ENCODE measurements at places on chromosomes 2 and 18. TPM values are rescaled to one million over a fixed set of nuclear protein-coding genes. Genes with fewer than 3 reads are reported as not detected.

NCKAP5 gene
- 1.1 TPM for total RNA-seq

ESPNL gene
- total RNA-seq: 0.60 TPM

IL1F10 gene
- total RNA-seq: not detected

ALKAL2 gene
- not detected for total RNA-seq

CHRNG gene
- not detected for total RNA-seq

SKA1 gene
- 0.95 TPM for total RNA-seq

SPATA3 gene
- total RNA-seq: not detected

LAMA3 gene
- 4.9 TPM for total RNA-seq

HJURP gene
- total RNA-seq: 0.26 TPM

SGPP2 gene
- total RNA-seq: under 0.01 TPM

FAM136A gene
- 21.3 TPM for total RNA-seq

DQX1 gene
- total RNA-seq: 0.16 TPM

CERKL gene
- 0.09 TPM for total RNA-seq

KCMF1 gene
- 45.6 TPM for total RNA-seq

REG1B gene
- total RNA-seq: not detected

FKBP1B gene
- 10.3 TPM for total RNA-seq

SCTR gene
- not detected for total RNA-seq

UGT1A1 gene
- not detected for total RNA-seq

OSR1 gene
- total RNA-seq: 9.7 TPM

COL4A4 gene
- total RNA-seq: 0.16 TPM

IKZF2 gene
- total RNA-seq: 4.0 TPM

OLA1 gene
- 86.7 TPM for total RNA-seq

INHA gene
- total RNA-seq: 0.26 TPM

ALPG gene
- total RNA-seq: not detected

QPCT gene
- 8.8 TPM for total RNA-seq

SF3B1 gene
- total RNA-seq: 181 TPM

ANKRD23 gene
- 0.95 TPM for total RNA-seq

PSMA8 gene
- total RNA-seq: not detected

SERPINB12 gene
- not detected for total RNA-seq

MALL gene
- 13.4 TPM for total RNA-seq

ZNF236 gene
- 10.3 TPM for total RNA-seq

PLEK gene
- total RNA-seq: not detected

COBLL1 gene
- total RNA-seq: 2.5 TPM

DLX1 gene
- 1.4 TPM for total RNA-seq

BOLA3 gene
- total RNA-seq: 14.5 TPM

GKN1 gene
- not detected for total RNA-seq

CCDC74B gene
- 10.6 TPM for total RNA-seq

CNGA3 gene
- 0.16 TPM for total RNA-seq

RRM2 gene
- 3.2 TPM for total RNA-seq

RNF125 gene
- 1.0 TPM for total RNA-seq

ZNF516 gene
- total RNA-seq: 17.6 TPM

All from bronchial smooth muscle cell (primary cell).